Cardiac septum (tissue), 1 donor: ENCODE measurements at places on chromosomes 2 and 18. TPM values are rescaled to one million over a fixed set of nuclear protein-coding genes. Genes with fewer than 3 reads are reported as not detected.

The GPAT2 gene
- total RNA-seq: 6.6 TPM

- DNase-seq: no peak
These were observed 48.1 kb upstream of the TBC1D8 start for GRCh38 chr2:101199251-101199791.

DNA sequence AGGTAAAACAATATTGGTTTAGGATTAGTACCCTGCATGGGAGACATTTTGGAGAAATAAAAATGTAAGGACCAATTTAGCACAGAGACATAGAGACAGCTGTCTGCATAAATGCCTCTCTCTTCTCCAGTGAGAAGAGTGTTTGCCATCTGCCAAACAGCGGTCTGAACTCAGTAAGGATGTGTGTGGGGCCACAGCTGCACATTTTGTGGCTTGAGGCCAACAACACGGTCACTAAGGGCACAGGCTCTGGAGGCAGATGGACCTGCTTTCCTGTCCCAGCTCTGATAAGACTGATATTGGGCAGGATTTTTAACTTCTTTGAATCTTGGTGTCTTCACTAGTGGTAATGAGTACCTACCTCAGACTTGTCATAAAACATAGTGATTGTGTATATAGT is 10.2 kb downstream of the ZBTB14 start:
- no peak for DNase-seq

The ST6GAL2 gene
- 0.38 TPM for total RNA-seq

DNA sequence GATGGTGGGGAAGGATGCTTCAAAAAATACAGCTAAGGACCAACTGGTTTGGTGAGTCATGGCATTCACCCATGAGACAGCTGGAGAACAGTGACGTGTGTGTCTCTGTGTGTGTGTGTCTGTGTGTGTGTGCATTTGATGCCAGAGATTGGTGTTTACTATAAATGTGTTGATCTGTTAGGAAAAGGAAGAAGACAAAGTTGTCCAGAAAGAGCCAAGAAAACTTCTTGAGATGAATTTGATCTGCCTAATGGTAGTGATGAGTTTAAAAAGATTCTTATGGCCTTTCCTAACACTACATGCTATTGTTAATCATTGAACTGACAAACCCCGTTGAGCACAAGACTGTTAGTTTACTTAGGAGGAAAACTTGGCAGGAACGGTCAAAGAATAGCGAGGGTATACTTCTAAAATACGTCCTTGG is 36.4 kb upstream of the IL1R1 start:
- DNase-seq: no peak

The TMEM37 gene
- 1.5 TPM for total RNA-seq

The PTPRN gene
- total RNA-seq: 0.97 TPM

The ILKAP gene
- 29.5 TPM for total RNA-seq

GRCh38 chr2:148876595-148877402 is 1.8 kb downstream of the KIF5C start:
- DNase-seq: no peak

- DNase-seq: no peak
These were observed 387.9 kb upstream of the MYT1L start for GRCh38 chr2:2719015-2719414.

GRCh38 chr18:37484983-37485834 is 80.4 kb downstream of the CELF4 start:
- DNase-seq: no peak

The C1GALT1C1L gene
- total RNA-seq: 0.48 TPM

The TMEM247 gene
- total RNA-seq: not detected

- DNase-seq: no peak
These were observed 111.0 kb downstream of the RBM43 start for GRCh38 chr2:151150331-151151320.

The CD302 gene
- total RNA-seq: 10.8 TPM

DNA sequence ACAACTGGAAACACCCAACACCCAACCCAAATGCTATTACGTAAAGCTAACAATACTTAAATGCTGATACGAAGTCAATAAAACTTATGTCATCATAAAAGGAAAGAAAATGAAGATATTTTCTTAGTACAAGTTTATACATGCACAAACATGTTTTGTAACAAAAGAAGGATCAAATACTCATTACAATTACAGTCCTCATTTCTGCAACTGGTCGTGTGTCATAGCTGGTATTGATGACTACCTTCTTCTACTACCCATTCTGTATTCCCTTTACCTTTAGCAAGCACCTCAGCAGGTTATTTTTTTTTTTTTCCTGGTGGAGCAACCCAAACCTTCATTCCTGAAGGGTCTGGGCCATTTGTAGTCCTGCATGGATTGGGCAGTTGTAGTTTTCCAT is 1298.5 kb downstream of the SUCLG1 start:
- no peak for DNase-seq

DNA sequence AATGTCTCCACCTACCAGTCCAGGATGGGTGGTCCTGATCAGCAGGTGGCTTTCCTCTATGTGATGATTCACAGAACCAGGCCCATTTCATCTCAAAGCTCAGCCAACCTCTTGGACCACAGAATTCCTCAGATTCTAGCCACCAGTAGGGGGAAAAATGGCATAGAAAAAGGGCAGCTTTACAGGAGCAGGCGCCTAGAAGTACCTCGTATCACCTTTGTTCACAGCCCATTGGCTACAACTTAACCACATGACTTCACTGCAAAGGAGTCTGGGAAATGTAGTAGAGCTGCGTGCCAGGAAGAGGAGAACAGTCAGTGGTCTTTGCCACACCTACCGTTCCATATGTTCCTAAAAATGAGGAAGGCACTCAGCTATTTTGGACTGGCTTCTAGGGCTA is 62.8 kb upstream of the DTNA start:
- no peak for DNase-seq

DNA sequence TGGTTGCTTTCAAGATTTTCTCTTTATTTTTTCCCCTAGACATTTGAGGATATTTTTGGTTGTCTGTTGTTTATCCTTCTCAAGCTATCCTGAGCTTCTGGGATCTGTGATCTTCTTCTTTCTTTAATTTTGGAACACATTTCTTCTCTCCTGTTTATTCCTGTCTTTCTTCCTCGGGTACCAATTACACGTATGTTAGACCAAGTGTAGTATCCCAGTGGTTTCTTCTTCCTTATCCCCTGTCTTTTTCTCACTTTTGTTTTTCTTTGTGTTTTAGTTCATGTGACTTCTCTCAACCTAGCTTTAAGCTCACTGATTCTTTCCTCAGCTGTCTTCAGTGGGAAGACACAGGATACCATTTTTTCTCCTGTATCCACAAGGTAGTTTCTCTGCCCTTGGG is 120.0 kb downstream of the GALR1 start:
- DNase-seq: no peak

The KCNJ3 gene
- 3.4 TPM for total RNA-seq

The MYCN gene
- total RNA-seq: 0.43 TPM

The AKAIN1 gene
- total RNA-seq: not detected

The UGT1A8 gene
- not detected for total RNA-seq

GRCh38 chr2:235129850-235130249 is 178.0 kb downstream of the SH3BP4 start:
- DNase-seq: no peak

The RBM43 gene
- total RNA-seq: 1.5 TPM

The CASP10 gene
- 5.0 TPM for total RNA-seq

The NT5C1B gene
- not detected for total RNA-seq

The RRM2 gene
- 0.35 TPM for total RNA-seq

The CRYGC gene
- total RNA-seq: not detected

- no peak for DNase-seq
These were observed 5.4 kb upstream of the SALL3 start for GRCh38 chr18:78974115-78974761.

The GALNT14 gene
- total RNA-seq: 0.48 TPM

GRCh38 chr2:205913668-205914067 is 172.3 kb downstream of the INO80D start:
- no peak for DNase-seq

The PXDN gene
- total RNA-seq: 27.5 TPM

DNA sequence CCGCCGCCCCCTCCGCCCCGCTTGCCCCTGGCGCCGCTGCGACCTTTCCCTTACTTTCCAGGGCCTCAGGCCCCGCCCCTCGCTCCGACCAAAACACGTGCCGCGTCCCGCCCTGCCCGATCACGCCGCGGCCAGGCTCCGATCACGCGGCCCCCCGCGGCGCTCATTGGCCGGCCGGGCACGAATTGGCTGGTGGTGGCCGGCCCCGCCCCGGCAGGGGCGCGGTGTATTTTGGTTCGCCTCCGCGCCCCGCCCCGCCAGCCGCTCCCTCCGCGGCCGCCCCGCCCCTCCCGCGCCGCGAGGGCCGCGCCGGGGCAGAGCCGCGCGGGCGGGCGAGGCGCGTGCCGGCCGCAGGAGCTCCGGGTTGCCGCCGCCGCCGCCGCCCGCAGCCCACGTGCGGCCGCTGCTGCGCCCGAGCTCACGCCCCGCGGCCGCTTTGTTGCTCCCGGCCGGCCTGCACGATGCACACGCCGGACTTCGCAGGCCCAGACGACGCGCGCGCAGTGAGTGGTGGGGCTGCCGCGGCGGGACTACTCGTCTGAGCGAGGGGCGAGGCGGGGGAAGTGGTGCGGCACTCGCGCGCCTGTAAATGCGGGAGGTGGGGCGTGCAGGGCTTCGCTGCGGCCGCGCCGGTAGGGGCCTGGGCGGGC is at the start of gene KLF11:
KLF11 (plus strand) TSS at position 295 of the 650 bp plus-strand sequence; CDS start at position 462, 167 bp downstream.
- peak; percentile 95 for DNase-seq

The SLC4A5 gene
- 3.6 TPM for total RNA-seq

The MRPL53 gene
- total RNA-seq: 134 TPM

- DNase-seq: no peak
These were observed 49.9 kb upstream of the ASPRV1 start for GRCh38 chr2:70011335-70011734.

The TMEM17 gene
- 1.4 TPM for total RNA-seq
